ENCODE measurements at places on chromosomes 13 and 19. TPM values are rescaled to one million over a fixed set of nuclear protein-coding genes. Genes with fewer than 3 reads are reported as not detected.

NXNL1 gene
- total RNA-seq = not detected

DNA sequence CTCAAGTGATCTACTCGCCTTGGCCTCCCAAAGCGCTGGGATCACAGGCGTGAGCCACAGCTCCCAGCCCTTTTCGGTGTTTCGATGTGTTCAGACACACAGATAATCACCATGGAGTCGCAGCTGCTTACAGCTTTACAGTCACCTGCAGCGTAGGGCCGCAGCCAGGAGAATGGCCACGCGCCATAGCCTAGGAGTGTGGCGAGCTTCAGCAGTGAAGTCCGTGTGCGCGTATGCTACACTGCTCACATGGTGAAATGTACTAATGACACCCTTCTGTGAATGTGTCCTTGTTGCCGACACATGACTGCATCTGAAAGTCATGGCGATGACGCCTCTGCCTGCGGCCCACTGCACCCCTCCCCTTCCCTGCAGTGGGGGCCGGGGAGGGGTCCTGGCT is 23.6 kb downstream of the AP3D1 start:
- DNase-seq = no peak

DNA sequence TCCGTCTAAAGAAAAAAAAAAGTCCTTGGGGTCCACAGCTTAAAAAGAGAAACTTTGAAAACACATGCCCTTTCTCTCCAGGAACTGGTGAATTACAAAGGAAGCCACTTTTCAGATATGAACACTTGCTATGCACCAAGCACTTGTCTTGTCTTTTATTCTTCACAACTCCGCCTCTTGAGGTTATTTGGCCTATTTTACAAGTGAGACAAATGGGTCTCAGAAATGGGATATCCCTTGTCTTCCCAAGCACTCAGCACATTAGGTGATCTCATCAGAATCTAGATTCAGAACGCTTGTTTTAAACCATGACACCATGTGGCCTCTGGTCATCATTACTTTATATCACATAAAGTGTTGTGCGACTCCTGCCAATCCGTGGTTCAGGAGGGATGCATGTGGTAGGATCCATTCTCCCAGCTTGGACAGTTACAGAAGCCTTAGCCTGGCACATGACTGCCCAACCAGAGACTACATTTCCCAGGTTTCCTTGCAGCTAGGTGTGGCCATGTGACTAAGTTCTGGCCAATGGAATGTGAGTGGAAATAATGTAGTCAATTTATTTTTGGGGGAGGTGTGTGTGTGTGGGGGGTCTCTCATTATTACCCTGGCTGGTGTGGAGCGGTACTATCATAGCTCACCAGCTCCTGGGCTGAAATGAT is 13.9 kb downstream of the TSKS start:
- DNase-seq = no peak

- DNase-seq = no peak
Measured at GRCh38 chr13:28582225-28582891, 76.6 kb upstream of the POMP start.

DNA sequence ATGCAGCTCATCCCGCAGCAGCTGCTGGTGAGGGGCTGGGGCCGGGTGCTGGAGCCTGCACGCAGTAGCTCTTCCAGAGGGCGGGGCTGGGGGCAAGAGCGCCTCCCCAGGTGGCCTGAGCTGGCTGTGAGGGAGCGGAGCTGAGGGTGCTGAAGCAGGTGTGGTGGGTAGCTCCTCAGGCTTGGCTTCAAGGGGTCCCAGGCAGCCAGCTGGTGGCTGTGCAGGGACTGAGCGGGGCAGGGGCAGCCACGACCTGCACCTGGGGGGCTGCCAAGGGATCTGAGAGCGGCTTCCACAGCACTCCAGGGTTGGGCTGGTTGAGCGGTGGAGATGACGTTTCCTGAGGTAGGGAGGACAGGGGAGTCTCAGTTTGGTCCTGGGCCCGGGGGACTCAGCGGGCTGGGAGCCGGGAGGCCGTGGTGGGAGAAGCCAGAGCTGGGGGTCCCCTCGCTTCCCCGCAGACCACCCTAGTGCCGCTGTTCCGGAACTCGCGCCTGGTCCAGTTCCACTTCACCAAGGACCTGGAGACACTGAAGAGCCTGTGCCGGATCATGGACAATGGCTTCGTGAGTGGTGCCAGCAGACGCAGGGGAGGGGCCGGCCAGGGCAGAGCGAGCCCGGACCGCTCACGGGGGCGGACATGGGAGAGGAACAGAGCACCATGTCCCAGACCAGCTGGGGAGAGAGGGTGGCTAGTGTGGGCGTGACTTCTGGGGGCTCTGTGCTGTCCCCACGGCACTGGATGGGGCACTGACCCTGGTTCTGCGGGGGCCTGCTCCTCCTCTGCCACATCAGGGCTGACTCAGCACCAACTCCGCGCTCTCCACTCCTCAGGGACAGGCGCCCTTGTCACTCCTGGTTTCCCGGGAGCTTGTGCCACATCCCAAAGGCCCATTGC is 7.4 kb downstream of the PTOV1 start:
- no peak for DNase-seq

DNA sequence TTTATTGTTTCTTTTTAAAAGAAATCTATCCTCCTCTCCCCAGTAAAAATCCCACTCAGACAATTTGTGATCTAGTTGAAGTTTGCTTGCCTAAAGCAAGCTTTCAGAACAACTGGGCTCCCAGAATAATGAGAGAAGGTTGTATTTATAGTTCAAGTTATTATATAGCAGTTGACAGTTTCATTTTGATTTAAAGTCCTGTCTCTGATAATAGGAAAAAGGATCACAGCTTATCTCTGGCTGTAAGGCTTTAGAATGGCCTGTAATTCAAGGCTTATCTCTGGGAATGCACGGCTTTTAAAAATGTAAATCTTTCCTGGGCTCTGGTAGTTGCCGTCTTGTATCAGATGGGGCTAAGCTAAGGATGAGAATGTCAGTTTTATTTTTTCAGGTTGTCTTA is 123.3 kb upstream of the TMTC4 start:
- no peak for DNase-seq

DNA sequence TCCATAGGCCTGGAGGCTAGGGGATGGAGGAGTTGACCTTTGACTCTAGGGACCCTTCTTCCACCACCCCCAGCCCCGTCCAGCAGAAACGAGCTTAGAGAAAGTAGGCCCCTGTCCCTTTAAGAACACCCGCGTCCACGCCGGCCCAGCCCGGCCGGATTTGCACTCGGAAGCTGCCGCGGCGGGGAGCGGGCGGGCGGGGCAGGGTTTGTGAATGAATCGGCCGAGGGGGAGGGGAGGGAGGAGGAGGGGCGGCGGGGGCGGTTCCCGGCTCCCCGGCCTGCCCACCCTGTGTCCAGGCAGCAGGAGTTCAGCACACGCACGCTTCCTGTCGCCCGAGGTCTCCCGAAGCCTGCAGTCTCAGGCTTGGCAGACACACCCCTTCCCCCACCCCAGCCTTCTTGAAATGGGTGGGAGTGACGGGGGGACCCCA is 1.5 kb downstream of the UNC13A start:
- DNase-seq = peak; percentile 66

- peak; percentile 10 for DNase-seq
Measured at GRCh38 chr19:30450835-30451321, 78.7 kb downstream of the ZNF536 start.

TBXA2R gene
- total RNA-seq = 0.09 TPM

DNA sequence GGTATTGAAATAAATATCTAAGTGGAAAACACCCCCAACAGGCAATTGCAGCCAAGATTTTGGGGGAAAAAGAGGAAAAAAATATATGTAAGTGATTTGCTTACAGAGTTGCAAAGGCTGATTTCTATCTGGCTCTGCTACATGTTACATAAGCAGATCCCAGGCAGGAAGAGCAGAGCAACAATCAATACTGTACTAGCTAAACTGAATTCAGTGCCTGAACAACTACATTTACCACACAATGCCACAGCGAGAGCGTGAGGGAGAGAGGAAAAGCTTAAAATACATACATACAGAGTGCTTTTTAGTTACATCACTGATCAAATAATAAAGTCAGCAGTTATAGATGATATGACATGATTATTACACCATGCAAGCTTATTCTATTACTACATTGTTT is 665.6 kb upstream of the ARGLU1 start:
- no peak for DNase-seq

ZNF792 gene
- total RNA-seq = 8.7 TPM

DNA sequence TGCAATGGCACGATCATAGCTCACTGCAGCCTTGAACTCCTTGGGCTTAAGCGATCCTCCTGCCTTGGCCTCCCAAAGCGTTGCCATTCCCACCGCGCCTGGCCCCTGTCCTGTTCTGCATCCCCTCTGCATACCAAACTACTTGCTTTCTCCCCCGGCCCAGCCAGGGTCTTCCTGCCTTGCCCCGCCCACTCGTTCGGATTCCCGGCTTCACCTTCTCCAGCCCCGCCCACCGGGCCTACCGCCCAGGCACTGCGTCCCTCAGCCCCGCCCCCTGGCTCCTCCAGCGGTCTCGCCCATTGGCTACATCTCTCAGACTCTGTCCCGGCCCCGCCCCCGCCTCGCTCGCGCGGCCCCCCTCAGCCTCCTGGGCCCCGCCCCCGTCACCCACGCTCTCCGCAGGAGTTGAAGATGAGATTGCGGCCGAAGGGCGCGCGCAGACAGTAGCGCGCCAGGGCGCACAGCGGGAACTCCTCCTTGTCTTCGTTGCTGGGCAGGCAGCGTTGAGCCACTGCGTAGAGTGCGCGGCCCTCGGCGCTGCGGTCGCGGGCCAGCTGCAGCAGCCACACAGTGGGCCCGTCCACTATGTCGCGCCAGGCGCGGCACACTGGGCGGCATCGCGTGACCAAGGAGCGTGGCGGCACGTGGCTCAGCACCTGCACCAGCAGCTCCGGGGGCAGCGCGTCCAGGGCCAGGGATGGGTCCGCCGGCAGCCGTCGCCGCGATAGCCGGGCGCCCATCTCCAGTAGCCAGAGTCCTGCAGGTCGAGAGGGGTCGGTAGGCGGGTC is 19.0 kb downstream of the MRPS12 start:
- DNase-seq = peak; percentile 99

DNA sequence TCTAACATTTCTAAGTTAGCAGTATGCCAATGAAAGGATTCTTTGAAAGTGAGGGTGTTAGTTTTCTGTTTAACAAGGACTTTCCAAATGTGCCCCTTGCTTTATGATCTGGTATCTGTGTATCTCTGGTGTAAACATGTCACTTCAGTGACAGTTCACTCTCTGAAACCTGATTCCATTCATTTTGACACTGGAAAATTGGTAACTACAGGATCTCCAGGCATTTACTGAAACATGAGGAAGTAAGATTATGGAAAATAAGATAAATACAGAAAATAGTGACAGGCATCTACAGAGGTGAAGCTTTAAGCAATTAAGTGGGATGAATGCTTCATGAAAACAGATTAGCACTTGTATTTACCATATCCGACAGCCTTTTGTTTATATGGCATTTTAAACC is 101.6 kb upstream of the MYO16 start:
- DNase-seq = no peak

DNA sequence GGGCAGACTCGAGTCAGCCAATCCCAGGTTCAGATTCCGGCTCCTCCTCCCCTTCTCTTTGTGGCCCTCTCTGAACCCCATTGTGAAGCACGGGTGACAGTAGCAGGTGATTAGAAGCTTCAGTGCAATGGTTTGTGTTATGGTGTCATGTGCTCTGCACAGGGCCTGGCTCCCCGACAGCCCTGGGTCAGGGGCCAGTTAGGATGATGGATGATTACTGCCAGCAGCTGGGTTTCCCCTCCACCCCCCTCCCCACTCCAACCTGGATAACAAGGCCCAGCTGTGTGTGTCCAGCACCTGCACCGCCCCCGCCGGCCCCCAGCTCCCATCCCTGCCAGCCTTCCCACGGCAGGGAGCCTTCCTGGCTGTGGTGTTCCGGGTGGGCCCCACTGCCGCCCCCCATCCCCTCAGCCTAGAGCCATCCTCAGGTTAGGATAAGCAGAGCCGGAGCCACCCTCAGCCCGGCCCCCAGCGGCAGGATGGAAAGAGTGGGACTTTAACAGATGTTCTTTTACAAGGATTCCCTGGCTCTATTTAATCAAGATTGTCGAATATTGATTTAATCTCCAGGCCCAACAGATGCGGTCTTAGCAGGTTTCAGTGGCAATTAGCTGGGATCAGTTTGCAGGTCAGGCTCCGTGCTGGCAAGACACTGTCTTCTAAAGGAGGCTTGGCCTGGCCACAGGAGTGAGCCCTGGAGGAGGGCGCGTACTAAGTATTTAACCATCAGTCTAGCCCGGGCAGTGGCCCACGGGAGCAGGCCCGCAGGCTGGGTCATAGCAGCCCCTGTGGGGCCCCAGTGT is 156.2 kb downstream of the SIPA1L3 start:
- peak; percentile 38 for DNase-seq

PRODH2 gene
- not detected for total RNA-seq

- DNase-seq = peak; percentile 49
Measured at GRCh38 chr13:75685239-75685697, 49.1 kb downstream of the LMO7 start.

GRCh38 chr13:113547238-113547971 is 37.1 kb upstream of the TFDP1 start:
- DNase-seq = no peak

- DNase-seq = peak; percentile 74
Measured at GRCh38 chr19:49224879-49225278, 67.3 kb downstream of the TRPM4 start.

CGB7 gene
- total RNA-seq = 0.31 TPM

OR7C1 gene
- total RNA-seq = not detected

DNA sequence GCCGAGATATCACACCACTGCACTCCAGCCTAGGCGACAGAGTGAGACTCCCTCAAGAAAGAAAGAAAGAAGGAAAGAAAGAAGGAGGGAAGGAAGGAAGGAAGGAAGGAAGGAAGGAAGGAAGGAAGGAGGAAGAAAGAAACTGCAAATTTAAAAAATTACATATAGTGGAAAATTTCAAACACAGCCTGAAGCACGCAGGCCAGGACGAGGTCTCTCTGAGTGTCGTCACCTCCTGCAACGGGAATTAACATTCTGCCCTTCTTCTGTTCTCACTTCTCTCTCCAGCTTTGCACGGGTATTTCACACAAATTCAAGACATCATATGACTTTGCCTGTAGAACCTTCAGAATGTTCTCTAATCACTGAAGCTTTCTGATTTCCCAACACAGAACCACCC is 108.2 kb downstream of the GNG7 start:
- no peak for DNase-seq

DNA sequence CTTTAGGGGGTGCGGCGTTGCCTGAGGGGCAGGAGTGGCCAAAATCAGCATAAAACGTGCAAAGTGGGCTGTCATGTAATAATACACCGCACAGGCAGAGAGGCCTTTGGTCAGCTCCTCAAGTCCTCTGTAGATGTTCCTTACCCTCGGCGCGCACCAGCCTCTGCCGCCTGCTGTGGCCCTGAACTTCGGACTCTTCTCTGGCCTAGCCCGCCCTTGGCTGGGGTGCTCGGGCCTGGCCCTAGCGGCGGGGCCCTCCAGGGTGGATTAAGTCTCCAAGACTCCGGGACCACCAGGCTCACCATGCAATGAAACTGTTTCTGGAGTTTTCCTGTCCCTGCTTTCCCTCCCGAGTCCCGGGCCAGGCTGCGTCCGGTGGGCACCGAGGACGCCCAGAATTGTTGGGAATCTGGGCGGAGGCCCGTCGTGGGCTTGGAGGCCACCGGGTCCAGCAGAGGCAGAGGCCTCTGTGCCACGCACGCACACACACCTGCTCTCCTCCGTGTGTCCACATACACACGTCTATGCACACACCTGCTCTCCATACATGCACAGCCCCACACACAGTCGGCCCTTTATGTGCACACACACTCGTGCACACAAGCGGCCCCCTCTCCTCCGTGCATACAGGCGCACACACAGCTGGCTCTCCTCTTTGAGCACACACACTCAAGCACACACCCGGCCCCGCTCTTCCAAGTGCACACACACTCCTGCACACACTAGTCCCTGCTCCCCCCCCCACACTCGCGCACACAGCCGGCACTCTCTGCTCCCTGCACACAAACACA is 1.5 kb upstream of the TFDP1 start:
- no peak for DNase-seq

- DNase-seq = no peak
Measured at GRCh38 chr13:101623470-101624209, 171.2 kb downstream of the ITGBL1 start.

Data from neural progenitor cell (in vitro differentiated cells).